ENCODE measurements at places on chromosomes 4 and X. TPM values are rescaled to one million over a fixed set of nuclear protein-coding genes. Genes with fewer than 3 reads are reported as not detected.
A peak's percentile ranks its signal among the peaks of the same experiment; 100 is the strongest.

- no peak for DNase-seq
Measured at GRCh38 chrX:12080265-12080664, 58.0 kb upstream of the FRMPD4 start.

DNA sequence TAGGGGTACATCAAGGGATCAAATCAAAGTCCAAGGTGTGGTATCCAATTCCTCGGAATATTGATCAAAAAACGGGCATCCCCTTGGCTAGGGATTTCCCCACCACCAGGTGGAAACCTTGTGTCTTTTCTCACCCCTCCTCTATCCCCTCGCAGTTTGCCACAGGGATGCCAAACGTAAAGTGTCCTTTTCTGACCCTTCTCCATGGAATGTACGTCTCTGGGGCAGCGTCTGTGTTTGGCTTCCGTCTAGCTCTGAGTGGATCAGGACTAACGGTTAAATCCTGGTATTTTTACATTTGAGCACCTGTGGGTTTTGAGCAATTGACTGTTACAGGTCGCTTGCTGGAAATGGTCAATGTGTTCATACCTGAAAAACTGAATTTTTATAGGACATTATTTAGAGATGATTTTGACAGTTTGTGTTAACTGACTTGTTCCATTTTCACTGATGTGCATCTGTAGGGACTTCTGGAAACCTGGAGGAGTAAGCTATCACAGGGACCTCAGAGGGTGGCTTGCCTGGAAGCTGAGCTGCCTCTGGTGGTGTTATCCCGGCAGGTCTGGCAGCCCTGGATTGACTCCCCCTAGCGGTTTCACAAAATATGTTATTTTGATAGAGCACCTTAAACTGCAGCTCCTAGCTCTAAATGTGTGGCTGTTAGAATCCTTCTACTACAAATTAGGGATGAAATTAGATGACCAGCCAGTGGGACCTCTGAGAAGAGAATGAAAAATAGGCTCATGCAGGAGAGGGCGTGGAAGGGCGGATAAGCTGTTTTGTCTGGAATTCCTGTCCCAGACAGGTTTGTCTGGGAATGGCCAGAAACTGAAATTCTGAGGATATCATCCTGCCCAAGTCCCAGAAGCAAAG is 8.8 kb upstream of the MGST2 start:
- peak; percentile 68 for DNase-seq

GRCh38 chr4:173573286-173573685 is 43.3 kb upstream of the HAND2 start:
- DNase-seq, result no peak

TKTL2 gene
- total RNA-seq, result not detected

PDE6B gene
- 2.3 TPM for total RNA-seq

DNA sequence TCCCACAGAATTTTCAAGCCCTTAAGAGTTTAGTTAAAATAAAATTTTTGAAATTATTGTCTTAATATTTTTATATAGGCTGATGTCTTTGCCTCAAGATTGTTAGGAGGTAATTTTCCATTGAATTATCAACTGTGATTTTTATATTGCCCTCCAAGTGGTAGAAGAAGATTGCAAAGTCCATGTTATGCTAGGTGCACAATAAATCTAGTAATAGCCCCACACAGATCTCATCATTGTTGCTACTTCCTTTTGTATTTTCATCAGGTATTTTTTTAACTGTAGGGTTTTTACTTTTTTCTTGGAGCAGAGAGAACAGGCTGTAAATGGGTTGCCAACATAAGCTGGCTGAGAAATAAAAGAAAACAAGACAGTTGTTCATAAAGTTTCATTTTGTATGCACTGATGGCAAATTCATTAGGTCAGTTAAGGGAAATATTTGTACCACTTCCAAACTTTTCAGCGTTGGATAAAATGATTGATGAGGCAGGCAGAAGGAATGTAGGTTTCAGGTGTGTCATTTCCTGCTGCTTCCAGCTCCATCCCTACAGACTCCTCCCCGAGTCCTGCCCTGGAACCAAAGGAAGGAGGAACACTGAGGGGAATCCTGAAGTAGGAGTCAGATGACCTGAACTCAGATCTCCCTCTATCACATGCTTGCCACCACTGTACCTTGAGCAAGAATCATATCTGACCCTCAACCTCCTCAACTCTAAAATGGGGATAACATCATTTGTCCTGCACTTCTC is 105.5 kb downstream of the PRRG1 start:
- DNase-seq, result no peak

- DNase-seq, result no peak
Measured at GRCh38 chrX:68288127-68288526, 145.2 kb downstream of the OPHN1 start.
